ENCODE measurements at places on chromosomes 1 and 21.
A peak's percentile ranks its signal among the peaks of the same experiment; 100 is the strongest.

DNA sequence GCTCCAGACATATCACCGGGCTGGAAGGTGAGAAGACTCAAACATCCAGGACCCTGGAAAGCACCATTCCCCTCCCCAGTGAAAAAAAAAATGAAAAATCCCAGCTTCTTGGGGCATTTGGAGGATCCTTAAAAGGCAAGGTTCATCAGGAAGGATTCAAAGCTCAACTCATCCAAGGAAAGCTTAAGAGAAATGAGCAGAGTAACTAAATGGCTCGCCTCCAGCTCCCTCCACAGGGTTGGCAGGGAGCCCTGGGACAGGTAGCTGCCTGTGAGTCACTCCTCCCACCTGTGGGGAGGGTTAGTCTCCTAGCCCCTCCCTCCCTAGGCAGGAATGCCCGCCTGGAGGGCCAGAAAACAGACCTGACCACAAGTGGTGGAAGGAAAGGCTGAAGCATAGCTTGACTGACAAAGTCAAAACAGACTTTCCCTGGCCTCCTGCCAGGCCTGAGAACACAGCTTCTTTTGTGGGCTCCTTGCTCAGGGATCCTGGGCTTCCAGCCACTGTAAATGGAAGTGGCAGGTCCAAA lies 712 bp upstream of the LAMB3 start:
- peak; percentile 15 for DNase-seq

GRCh38 chr1:190262538-190262937 lies 215.1 kb downstream of the BRINP3 start:
- DNase-seq = no peak

- no peak for DNase-seq
Measured at GRCh38 chr1:185559151-185559550, 175.0 kb upstream of the HMCN1 start.

- DNase-seq = no peak
Measured at GRCh38 chr1:43978551-43979260, at the start of gene B4GALT2. Gene B4GALT2 (plus strand): TSS chr1:43979210. CDS start chr1:43981161, 1,951 bp downstream.

- peak; percentile 71 for DNase-seq
Measured at GRCh38 chr1:231040019-231040799, at the start of gene FAM89A. Gene FAM89A (minus strand): TSS chr1:231040254. CDS start chr1:231040211, 43 bp downstream.

- no peak for DNase-seq
Measured at GRCh38 chr1:227911376-227911775, 36.4 kb downstream of the WNT9A start.

DNA sequence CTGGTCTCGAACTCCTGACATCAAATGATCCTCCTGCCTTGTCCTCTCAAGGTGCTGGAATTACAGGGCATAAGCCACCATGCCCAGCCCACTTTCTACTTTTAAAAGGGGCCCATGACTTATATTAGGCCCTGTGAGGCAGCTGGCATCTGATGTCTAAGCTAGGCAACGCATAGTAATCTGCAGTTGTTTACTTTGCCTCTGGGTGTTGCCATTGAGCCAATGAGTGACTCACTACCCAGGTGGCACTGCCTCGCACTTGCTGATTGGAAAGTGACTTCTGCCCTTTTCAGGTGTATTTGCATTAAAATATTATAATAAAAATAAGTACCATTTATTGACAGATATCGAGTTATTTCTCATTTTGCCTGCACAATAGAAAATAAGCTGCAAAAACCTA lies 84.9 kb downstream of the KIF14 start:
- DNase-seq = peak; percentile 76

DNA sequence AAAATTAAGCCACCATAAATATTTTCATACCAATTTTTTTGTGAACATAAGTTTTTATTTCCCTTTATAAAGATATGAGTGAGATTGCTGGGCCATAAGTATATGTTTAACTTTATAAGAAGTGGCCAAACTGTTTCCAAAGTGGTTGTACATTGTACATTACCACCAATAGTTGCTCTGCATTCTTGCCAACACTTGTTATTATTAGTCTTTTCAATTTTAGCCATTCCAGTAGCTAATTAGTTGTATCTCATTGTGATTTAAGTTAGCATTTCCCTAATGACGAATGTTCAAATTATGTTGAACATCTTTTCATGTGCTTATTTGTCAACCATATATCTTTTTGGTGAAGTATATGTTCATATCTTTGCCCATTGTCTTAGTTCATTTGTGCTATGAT lies 64.0 kb upstream of the DNAH14 start:
- DNase-seq = no peak

- DNase-seq = peak; percentile 32
Measured at GRCh38 chr1:156476501-156477298, 23.9 kb downstream of the MEF2D start.

DNA sequence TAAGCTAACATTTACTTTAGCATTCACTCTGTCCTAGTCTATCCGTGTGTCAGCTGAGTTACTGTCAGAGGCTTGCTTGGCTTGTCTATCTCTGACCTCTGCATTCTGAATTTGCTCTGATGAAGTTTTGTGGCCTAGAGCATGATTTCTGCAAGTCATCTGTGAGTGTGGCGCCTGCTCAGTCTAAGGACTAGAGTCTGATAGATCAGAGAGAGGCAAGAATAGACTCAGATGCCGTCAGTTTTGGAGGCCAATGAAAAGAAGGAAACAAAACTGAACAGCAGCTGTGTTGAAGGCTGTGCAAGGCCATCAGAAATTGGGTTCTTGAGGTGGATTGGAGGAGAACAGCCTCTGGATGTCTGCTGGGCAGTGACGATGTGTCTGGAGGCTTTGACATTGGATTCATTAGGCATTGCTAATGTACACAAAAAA lies 573.1 kb downstream of the USP25 start:
- no peak for DNase-seq

DNA sequence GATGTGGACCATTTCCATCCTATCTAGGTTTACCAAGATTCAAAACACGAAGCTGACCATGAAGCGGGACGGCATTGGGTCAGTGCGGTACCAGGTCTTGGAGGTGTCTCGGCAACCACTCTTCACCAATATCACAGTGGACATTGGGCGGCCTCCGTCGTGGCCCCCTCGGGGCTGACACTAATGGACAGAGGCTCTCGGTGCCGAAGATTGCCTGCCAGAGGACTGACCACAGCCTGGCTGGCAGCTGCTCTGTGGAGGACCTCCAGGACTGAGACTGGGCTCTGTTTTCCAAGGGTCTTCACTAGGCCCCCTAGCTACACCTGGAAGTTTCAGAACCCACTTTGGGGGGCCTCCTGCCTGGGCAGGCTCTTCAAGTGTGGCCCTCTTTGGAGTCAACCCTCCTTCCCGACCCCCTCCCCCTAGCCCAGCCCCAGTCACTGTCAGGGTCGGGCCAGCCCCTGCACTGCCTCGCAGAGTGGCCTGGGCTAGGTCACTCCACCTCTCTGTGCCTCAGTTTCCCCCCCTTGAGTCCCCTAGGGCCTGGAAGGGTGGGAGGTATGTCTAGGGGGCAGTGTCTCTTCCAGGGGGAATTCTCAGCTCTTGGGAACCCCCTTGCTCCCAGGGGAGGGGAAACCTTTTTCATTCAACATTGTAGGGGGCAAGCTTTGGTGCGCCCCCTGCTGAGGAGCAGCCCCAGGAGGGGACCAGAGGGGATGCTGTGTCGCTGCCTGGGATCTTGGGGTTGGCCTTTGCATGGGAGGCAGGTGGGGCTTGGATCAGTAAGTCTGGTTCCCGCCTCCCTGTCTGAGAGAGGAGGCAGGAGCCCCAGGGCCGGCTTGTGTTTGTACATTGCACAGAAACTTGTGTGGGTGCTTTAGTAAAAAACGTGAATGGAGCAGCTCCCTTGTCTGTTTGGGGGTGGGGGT lies 864 bp upstream of the CCDC24 start:
- DNase-seq = no peak

DNA sequence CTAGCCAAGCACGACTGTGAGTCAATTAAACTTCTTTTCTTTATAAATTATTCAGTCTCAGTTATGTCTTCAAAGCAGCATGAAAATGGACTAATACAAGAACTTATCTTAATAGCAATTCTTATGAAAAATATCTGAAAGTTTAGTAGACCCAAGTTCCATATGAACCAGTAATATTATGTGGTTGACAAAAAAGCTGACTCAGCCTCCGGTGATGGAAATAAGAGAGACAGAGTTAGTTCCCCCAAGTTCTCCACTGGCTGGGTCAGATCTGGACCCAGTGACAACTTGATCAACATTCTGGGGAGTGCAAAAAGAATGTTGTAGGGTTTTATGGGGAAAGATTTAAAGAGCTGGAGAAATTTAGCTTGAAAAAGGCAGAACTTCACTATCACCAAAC lies 72.5 kb upstream of the DNAH14 start:
- no peak for DNase-seq

- no peak for DNase-seq
Measured at GRCh38 chr1:22830757-22831340, 120.2 kb downstream of the EPHB2 start.

DNA sequence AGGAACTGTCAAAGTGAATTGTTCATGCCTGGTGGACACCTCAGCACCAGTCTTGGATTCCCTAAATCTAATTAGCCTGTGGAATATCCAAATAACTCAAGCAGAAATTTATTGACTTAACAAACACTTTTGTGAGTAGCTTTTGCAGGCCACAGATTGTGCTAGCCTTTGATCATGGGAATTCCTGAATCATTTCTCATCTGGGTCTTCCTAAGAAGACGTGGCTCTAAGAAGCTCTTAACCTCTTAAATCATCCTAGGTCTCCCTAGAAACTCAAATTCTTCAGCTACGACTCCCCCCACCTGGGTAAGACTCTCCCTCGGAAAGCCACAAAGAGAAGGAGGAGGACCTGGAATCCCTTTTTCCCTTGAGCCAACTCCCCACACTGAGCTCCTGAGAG lies 53.8 kb upstream of the PSEN2 start:
- peak; percentile 39 for DNase-seq

DNA sequence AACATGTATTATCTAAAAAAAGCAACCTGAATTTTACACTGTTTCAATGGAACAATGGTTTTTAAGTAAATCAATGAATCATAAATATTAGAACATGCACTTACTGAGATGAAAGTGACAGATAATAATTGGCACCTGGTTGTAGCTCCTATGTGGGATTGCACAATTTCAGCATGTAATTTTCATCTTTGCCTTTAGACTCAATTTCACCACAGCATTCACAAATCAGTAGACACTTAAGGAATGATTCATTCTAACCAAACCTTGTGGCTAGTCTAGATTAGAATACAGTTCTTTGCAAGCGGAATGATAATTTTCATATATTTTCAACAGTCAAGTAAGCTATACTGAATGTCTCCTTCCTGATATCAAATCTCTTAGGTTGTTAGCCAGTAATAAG lies 853.4 kb downstream of the KCNT2 start:
- no peak for DNase-seq

DNA sequence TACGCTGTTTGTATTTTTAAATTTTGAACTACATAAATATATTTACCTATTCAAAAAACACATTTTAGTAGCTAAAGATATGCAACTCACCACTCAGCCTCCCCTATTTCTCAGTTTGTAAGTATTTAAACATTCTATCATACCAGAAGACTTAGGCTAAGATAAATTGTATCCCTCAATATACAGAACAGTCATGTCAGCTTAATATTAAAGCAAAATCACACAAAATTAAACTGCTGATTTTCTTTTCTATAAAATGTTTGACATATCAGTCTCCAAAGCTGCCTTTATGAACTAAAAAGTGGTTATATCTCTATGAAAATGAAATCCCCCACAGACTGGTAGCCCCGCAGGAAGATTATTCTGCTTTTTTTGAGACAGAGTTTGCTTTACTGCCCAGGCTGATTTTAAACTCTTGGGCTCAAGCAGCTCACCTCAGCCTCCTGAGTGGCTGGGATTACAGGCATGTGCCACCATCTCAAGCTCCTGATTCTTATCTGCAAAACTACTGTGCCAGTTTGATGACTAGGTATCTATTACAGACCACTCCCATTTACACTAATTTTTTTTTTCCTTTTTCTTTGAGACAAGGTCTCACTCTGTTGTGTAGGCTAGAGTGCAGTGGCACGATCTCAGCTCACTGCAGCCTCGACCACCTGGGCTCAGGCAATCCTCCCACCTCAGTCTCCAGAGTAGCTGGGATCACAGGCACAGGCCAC lies 37.6 kb downstream of the NRDC start:
- DNase-seq = no peak

DNA sequence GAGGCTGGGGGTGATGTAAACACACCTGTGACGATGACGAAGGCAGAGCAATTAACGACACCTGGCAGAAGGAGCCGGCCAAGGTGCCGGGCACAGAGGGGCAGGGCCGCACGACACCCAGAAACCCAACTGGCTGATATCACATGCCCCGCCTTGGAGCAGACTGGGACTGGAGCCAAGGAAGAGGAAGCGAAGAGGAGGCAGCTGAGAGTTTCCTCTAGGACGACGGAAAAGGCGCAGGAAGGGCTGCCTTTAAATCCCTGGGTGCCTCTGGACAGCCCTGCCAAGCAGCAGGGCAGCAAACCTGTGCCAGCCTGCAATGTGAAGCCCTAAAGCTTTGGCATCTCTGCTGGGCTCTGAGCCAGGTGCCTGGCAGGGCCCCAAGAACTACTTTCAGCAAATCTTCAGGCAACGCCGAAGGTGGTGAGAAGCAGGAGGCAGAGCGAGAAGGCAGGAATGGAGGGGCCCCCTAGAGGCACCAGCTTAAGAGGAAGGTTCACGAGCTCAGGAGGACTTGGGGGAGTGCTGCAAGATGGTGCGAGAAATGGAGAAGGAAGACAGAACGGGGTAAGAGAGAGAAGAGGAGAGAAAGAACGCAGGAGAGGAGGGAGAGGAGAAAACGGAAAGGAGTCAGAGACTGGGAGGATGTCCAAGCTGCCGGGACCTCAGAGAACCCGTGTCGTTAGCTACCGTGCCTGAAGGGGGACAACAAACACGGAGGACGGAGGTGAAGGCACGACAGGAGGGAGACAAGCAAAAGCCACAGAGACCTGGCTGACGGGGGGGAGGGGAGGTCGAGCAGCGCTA lies 25.3 kb upstream of the PEF1 start:
- DNase-seq = no peak

DNA sequence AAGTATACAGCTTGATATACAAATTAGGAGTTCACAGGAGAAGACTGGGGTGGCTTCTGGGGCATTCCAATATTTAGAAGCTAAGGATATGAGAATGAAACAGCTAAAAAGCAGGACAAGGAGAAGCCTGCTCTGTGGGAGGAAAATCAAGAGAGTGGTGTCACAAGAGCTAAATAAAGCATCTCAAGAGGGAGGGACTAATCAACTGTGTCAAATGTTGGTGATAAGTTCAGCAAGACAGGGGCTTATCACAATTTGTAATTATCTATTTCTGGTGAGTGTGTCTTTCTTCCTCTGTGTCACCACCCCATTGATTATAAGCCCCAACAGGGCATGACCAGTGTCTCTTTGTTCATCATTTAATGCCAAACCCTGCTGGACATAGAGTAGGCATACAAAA lies 295.8 kb upstream of the DUSP10 start:
- DNase-seq = no peak

- no peak for DNase-seq
Measured at GRCh38 chr1:230850547-230850946, 17.8 kb downstream of the C1orf198 start.
